ENCODE measurements at places on chromosomes 11 and 22.

GRCh38 chr22:49457946-49458707 lies 369.5 kb downstream of the BRD1 start:
- DNase-seq: no peak

DNA sequence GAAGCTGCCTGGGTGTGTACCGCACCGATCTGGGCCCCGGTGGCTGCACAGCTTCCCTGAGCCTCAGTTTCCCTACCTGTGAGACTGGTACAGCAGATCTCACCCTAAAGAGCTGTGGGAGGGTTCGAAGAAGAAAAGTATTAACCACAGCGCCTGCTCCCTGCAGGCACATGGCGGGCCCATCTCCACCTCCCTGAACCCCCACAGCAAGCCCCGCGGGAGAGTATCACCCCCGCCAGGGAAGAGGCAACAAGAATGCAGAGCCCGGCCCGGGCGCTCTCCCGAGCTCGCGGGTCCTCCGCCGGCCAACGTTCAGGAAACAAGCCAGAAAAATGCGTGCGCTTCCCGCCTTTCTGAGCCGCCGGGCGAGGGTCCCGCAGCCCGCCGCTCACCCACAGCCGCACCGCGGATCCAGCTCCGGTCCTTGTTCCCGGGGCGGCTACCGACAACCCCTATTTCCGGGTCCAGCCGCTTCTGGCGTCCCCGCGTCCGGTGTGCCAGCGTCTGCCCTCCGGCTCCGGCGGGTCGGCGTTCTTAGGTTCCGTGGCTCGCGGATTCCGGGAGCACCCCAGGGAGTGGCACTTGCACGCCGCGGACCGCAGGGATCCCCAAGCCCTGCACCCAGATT lies at the start of gene TOP3B:
Gene TOP3B, minus strand, starts transcription at position 450 of the 628 bp plus-strand sequence. CDS start 7,078 bp downstream, outside the sequence.
- DNase-seq: peak; percentile 94

GRCh38 chr11:63945477-63946163 lies 6.8 kb downstream of the NAA40 start:
- DNase-seq: peak; percentile 84

GRCh38 chr11:5345831-5346230 lies 2.5 kb upstream of the OR51B5 start:
- no peak for DNase-seq

All from head of caudate nucleus (tissue), 42 donors.